ENCODE measurements at places on chromosomes 5 and 9. TPM values are rescaled to one million over a fixed set of nuclear protein-coding genes. Genes with fewer than 3 reads are reported as not detected.
A peak's percentile ranks its signal among the peaks of the same experiment; 100 is the strongest.

GRCh38 chr9:121529237-121529987, 29.8 kb upstream of the GGTA1 start:
- H3K4me3 ChIP-seq: no peak overlapping the region
- peaks cover 4% of the 10 kb centered on the region for H3K4me1 ChIP-seq
- DNase-seq: peak; percentile 77
- no peak overlapping the region for H3K27ac ChIP-seq
- H3K36me3 ChIP-seq: no peaks in the 10 kb centered on the region

- H3K36me3 ChIP-seq: no peaks in the 10 kb centered on the region
- no peak overlapping the region for H3K27ac ChIP-seq
- H3K27me3 ChIP-seq: no peaks in the 10 kb centered on the region
- DNase-seq: no peak
- no peak overlapping the region for H3K4me3 ChIP-seq
Observed at GRCh38 chr9:107251756-107252322, 31.2 kb upstream of the RAD23B start.

DNA sequence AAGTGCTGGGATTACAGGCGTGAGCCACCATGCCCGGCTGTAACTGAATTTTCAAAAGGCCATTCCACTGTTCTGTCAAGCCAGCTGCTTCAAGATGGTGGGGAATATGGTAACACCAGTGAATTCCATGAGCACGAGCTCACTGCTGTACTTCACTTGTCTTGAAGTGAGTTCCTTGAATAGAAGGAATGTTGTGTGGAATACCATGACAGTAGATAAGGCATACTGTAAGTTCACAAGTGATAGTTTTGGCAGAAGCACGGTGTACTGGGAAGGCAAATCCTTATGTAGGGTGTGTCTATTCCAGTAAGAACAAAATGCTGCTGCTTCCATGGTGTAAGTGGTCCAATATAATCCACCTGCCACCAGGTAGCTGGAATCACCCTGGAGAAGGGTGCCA, 6.6 kb upstream of the PRXL2C start:
- no peak overlapping the region for H3K4me3 ChIP-seq
- H3K4me1 ChIP-seq: no peaks in the 10 kb centered on the region
- H3K27ac ChIP-seq: peak overlapping the region; percentile 1
- H3K36me3 ChIP-seq: no peaks in the 10 kb centered on the region
- DNase-seq: no peak

- H3K4me1 ChIP-seq: peaks cover 3% of the 10 kb centered on the region
- peaks cover 45% of the 10 kb centered on the region for H3K36me3 ChIP-seq
- DNase-seq: no peak
- no peak overlapping the region for H3K27ac ChIP-seq
- H3K4me3 ChIP-seq: no peak overlapping the region
- no peaks in the 10 kb centered on the region for H3K27me3 ChIP-seq
Observed at GRCh38 chr5:159156426-159157238, 52.7 kb downstream of the RNF145 start.

DNA sequence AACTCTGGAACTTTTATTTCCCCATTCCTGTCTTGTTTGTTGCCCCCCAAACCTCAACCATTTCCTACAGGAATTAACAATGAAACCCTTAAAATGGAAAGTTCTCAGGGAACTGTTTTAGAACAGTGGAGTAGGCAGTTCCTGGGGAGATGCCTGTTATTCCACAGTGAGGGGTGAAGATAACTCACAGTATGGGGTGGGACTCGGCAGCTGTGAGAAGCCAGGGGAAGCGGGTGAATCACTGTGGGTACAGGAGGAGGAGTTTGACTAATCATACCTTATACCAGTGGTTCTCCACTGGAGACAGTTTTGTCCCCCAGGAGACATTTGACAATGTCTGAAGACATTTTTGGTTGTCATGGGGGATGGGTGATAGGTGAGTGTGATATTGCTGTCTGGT, 36.9 kb upstream of the GLRA1 start:
- no peaks in the 10 kb centered on the region for H3K27me3 ChIP-seq
- no peak for DNase-seq
- H3K36me3 ChIP-seq: no peaks in the 10 kb centered on the region
- H3K27ac ChIP-seq: no peak overlapping the region

DNA sequence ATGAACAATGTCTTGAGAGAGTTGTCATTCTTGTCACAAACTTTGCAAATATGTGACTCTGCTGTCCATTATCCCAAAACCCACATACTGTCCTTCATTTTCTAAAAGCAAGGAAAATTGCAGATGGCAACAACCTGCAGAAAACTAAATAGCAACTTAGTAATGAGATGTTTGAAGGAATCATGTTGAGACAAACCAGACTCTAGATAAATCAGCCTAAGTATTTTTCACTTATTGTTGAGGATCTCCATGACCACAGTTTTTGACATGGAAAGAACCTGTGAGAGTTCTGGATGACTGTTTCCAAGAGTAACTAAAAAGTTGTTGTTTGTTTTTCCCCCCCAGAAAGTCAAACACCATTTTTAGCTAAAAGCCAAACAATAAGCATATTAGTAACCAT, 535.2 kb upstream of the ZNF608 start:
- no peaks in the 10 kb centered on the region for H3K36me3 ChIP-seq
- no peak for DNase-seq
- H3K4me1 ChIP-seq: no peaks in the 10 kb centered on the region

DNA sequence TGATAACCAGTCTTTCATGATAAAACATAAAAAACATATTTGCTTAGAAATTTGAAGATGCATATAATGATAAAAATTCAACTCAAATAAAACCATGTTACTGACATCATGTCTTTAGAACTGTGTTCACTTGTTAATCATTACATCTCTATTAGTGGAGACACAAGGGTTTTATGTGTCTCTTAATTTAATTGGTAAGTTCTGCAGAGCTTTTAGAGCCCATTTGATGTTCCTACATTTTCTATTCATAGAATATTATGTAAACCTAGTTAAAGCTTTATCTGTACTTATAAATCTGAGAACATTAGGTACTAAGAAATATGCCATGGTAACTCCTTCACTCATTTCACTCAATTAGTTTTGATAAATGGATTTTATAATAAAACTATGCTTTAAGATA, 285.4 kb downstream of the SLCO4C1 start:
- H3K36me3 ChIP-seq: no peaks in the 10 kb centered on the region
- no peak overlapping the region for H3K27ac ChIP-seq
- no peaks in the 10 kb centered on the region for H3K27me3 ChIP-seq

- H3K27me3 ChIP-seq: no peaks in the 10 kb centered on the region
- H3K4me3 ChIP-seq: no peak overlapping the region
- H3K27ac ChIP-seq: no peak overlapping the region
- no peak for DNase-seq
Observed at GRCh38 chr9:73916016-73916673, 581.0 kb upstream of the RORB start.

DNA sequence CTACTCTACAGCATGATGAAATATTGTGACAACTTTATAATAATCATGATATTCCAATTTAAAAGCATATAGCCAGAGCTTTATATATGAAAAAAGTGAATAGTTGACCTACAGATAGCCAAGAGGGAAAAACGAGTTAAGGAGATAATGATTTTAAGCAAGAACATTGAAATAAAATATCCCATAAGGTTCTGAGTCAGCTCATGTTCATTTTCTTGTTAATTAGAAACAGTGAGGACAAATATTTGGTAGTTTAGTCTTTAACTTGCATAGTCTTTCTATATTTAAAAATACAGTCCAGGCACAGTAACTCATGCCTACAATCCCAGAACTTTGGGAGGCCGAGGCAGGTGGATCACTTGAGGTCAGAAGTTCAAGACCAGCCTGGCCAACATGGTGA, 55.8 kb upstream of the CDH6 start:
- no peaks in the 10 kb centered on the region for H3K36me3 ChIP-seq
- H3K4me1 ChIP-seq: no peaks in the 10 kb centered on the region
- DNase-seq: no peak
- no peak overlapping the region for H3K27ac ChIP-seq
- H3K4me3 ChIP-seq: no peak overlapping the region
- H3K27me3 ChIP-seq: no peaks in the 10 kb centered on the region

- DNase-seq: no peak
- no peak overlapping the region for H3K27ac ChIP-seq
- H3K4me1 ChIP-seq: peaks cover 7% of the 10 kb centered on the region
- H3K36me3 ChIP-seq: no peaks in the 10 kb centered on the region
- no peak overlapping the region for H3K4me3 ChIP-seq
- no peaks in the 10 kb centered on the region for H3K27me3 ChIP-seq
Observed at GRCh38 chr5:163407034-163407655, 30.2 kb upstream of the CCNG1 start.

GRCh38 chr5:164336276-164336675, 830.9 kb downstream of the MAT2B start:
- no peak overlapping the region for H3K4me3 ChIP-seq
- H3K27ac ChIP-seq: no peak overlapping the region
- no peaks in the 10 kb centered on the region for H3K4me1 ChIP-seq
- no peaks in the 10 kb centered on the region for H3K27me3 ChIP-seq

The SLC4A9 gene
- total RNA-seq: 0.23 TPM
